ENCODE measurements at places on chromosomes 7 and 10.

GRCh38 chr10:117184296-117184695, 13.0 kb upstream of the KCNK18 start:
- DNase-seq, result no peak

DNA sequence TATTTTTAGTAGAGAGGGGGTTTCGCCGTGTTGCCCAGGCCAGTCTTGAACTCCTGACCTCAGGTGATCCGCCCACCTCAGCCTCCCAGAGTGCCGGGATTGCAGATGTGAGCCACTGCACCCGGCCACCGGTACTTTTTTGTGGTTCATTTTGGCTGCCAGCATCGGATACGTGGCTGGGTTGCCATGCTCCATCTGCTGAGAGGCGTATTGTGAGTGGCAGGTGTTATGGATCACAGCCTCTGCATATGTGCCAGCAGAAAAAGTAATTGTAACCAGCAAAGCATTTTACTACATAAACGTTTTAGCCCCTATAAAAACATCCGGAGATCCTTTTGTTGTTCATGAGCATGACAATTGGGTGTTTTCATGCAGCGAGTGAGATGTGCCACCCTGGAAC, 7.1 kb downstream of the FOXK1 start:
- no peak for DNase-seq

- no peak for DNase-seq
Observed at GRCh38 chr7:24911213-24911603, 68.8 kb downstream of the OSBPL3 start.

- no peak for DNase-seq
Observed at GRCh38 chr10:125144693-125145623, 15.4 kb downstream of the CTBP2 start.

- no peak for DNase-seq
Observed at GRCh38 chr10:5534051-5534821, 9.5 kb downstream of the CALML3 start.
